ENCODE measurements at places on chromosomes 4 and X.

GRCh38 chrX:69216911-69217310 lies 51.7 kb upstream of the PJA1 start:
- no peak for DNase-seq

DNA sequence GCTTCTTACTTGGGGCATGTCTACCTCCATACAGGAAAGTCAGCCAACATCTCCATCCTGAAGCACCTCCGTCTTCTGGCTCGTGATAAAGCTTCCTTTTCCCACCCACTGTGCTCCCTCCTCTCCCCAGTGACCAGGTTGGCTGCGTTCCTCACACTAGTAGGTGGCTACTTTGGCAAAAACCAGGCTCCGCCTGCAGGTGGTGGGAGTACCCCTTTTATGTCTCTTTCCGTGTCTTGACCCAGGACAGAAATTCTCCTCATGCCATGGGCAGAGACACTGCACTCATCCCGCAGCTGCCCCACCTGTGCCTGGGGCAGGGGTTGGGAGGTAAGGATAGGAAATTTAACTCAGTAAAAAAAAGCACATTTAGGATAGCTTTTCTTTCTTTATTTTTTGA lies 50.9 kb downstream of the ENPP6 start:
- DNase-seq = no peak

DNA sequence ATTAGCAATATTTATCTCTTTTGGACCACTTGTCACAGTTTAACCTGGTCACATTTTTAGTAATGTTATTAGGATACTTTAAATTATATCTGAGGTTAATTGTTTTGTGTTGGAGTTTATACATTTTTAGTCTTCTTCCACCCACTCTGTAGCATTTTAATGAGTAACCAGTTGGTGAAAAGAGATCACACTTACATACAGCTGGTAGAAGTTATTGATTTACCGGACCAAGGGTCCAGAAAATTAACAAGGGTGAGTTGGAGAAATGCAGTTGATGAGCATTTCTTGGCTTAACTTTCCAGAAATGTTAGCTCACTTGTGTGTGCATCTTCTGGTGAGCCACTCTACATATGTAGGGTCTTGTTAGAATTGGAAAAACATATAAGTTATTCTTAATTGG lies 219.6 kb downstream of the GRXCR1 start:
- no peak for DNase-seq

- DNase-seq = no peak
Observed at GRCh38 chrX:129945131-129945530, 37.3 kb upstream of the BCORL1 start.

DNA sequence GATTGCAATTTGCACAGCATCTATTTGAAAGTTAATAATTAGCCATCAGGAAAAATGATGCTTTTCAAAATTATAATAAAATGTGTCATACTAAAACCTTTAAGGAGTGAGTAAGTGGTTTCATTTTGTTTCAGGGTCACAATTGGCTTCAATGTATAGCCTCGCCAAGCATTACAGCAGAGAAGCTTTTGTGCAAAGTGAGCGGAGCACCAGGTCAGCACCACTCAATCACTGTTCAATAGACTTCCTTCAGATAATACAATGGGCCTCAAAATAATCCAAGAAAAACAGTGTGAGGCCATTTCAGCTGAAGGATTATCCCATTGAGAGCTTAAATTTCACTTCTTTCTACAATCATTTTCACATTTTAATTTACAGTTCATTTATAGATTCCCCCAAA lies 409.2 kb upstream of the SLIT2 start:
- DNase-seq = no peak

DNA sequence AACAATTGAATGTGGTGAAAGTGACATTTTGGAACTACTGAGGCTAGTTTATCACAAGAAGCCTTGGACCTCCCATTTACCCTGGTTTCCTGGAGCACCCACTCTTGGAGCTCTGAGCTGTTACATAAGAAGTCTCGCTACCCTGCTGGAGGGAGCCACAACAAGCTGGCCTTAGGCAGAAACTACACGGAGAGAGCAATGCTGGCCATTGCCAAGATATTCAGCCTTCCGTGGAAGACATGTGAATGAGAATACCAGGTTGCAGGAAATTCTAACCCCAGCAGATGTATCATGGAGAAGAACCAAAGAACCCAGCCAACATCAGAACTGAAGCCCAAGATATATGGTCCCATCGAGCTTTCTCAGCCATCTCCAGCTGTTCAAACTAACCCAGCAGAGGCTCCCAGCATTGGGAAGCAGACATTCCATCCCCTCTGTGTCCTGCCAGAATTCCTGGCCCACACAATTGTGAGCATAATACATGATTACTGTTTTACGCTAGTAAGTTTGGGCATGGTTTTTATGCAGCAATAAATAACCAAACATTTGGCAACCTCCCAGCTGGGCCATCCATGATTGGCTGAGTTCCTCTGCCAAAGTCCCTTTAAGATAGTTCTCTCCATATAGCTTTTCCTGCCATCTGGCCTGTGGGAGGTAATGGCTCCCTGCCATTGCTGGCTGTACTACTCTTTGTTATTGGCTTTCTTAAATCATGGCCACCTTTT lies 17.9 kb upstream of the PDE5A start:
- DNase-seq = no peak

DNA sequence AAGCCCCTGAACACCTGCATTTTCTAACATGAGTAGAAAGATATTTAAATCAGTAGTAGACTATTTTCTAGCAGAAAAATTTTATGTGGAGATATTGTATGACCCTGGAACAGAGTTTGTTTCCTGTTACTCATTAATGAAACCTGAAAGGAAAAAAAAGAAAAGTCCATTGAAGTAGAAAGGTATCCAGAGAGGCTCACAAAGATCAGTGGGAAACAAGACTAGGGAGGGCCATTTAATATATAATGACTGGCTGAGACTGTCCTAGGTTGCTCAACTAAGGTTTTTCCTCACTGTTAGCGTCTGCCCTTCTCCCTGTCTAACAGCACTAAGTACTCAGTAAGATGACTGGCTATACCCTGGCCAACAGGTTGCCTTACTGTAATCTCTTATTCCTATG lies 788.6 kb downstream of the GLUD2 start:
- DNase-seq = no peak

DNA sequence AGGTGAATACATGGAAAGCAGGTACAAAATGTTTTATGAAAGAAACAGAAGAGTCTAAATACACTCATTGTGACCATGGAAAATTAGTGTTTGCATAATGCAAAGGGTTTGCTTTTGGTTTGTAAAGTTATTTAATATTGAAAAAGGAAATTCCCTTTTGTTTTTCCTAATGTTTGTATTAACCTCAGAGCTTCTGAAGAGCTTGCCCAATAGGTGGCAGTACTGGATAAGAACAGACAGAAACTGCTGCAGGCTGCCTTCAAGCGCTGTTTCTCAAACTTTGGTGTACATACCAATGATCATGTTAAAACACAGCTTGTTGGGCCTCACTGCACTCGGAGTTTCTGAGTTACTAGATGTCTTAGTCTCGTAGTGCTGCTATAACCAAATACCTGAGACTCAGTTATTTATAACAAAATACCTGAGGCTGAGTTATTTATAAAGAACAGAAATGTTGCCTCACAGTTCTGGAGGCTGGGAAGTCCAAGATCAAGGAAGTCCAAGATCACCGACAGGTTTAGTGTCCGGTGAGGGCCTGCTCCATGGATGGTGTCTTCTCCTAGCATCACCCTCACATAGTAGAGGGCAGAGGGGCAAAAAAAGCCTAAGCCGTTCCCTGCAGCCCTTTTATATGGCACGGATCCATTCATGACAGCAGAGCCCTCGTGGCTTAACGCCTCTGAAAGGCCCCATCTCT lies 54.2 kb downstream of the SUPT20HL2 start:
- DNase-seq = peak; percentile 39

DNA sequence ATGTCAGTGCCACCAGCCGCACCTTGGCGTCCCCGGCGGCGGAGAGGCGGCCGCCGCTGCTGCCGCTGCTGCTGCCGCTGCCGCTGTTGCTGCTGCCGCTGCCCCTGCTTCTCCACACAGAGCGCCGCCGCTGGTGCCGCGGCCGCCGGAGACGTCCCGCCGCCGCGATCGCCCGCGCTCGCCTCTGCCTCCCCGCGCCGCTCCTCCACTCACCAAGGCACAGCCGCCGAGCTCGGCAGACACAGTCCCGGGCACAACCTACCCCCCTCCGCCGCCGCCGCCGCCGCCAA lies at the start of gene PPP3CA:
TSS of gene PPP3CA (minus strand) at position 260 of the 290 bp plus-strand sequence.
- DNase-seq = no peak

GRCh38 chrX:37753384-37753783 lies 26.5 kb upstream of the CYBB start:
- DNase-seq = peak; percentile 83

- DNase-seq = no peak
Observed at GRCh38 chr4:124151031-124151430, 561.5 kb downstream of the ANKRD50 start.

- no peak for DNase-seq
Observed at GRCh38 chr4:17780501-17781299, 721 bp downstream of the FAM184B start.

GRCh38 chr4:36385951-36386571 lies 104.6 kb downstream of the DTHD1 start:
- peak; percentile 83 for DNase-seq

DNA sequence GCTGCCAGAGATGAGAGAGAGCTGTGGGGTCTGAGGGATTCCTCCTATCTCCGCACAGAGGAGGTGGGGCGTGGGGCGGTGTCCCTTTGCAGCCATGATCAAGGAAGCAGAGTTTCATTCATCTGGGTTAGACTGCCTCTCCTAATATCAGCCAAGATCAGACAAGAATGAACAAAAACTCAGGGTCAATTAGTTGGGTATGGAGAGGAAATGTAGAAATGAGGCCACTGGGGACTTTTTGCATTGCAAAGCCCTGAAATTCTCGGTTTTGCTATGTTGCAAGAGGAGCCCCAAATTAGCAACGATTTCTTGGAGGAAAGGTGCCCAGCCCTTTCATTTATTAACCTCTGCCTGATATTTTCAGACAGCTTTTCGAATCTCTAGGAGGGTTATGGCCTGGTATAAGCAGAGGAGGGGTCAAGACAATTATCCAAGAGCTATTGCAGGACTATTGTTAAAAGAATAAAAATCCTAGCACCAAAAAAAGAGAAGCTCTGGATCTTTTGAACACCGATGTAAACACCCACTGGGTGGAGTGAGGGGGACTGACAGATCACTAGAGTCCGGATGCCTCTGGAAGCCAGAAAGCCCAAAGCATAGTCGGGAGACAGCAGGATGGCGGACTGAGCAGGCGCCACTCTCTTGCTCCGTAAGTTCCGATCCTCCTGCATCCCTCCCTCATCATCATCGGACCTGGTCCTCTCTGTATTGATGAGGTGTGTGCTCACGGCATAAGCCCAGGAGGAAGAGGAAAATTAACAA lies 34.4 kb upstream of the ACSL1 start:
- DNase-seq = peak; percentile 66

DNA sequence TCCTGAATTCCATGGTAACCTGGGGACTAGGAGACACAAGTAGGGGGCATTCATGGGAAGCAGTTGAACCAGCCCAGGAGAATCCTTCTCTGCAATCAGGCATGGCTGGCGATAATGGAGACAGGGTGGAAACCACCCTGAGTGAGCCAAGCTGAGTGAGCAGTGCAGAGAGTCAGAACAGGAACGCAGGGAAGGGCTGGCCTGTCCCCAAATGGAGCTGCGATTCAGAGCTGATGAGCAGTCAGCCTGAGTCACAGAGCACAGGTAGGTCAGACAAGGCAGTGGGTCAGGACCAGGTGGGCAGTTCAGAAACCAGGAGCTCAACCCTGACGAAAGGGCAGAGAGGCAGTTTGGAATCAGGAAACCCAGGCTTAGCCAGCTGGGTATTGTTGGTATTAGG lies 129.0 kb downstream of the BTC start:
- no peak for DNase-seq

DNA sequence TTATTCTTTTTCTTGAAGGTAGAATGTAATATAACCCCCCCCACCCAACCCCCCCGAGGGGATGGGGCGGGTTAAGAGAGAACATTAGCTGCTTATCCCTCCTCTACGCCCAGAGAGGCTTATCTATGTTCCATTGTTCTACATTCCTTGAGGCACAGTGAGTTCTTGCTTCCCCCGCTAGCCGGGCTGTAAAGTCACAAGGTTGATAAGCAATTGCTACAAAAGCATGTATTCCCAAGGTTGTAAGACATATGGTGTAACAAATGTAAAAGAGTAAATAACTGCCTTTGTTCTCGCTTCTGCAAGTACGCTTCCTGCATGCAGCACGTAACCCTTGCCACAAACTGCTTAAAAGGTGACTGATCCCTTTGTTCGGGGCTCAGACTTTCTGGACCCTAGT lies 8.2 kb downstream of the DCAF8L2 start:
- DNase-seq = no peak

DNA sequence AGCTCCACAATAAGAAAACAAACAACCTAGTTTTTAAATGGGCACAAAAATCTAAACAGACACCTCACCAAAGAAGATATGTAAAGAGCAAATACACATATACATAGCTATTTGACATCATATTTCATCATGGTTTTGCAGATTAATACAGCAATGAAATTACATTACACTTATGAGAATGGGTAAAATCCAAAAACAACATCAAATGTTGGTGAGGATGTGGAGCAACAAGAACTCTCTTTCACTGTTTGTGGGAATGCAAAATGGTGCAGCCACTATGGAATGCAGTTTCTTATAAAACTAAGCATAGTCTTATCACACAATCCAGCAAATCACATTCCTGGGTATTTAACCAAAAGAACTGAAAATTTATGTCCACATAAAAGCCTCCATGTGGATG lies 25.0 kb downstream of the TLR6 start:
- no peak for DNase-seq

DNA sequence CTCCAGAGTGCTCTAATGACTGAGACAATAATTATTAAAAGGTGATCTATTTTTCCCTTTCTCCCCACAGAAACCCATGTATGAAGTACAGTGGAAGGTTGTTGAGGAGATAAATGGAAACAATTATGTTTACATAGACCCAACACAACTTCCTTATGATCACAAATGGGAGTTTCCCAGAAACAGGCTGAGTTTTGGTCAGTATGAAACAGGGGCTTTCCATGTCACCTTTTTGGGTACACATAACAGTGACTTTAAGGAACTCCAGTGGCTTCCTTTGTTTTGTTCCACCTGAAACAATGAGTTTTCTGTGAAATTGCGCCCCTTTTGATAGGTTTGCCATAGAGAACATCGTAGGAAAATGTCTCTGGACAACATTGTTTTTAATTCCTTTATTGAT lies 69.6 kb downstream of the KIT start:
- no peak for DNase-seq

DNA sequence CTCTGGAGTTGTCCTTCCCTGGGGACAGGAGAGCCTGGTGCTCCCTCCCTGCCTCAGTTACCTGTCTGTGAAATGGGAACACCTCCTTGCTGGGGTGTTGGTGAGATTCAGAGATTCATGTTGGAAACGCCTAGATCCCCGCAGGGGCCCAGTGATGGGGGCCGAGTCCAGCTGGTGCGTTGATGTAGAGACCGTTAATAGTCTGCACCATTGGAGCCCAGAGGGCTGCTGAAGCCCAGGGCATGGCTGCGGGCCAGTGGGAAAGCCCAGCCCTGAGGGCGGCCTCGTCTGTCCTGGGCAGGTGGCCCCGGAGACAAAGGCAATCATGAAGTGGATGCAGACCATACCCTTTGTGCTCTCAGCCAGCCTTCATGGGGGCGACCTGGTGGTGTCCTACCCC lies 14.4 kb downstream of the CPZ start:
- DNase-seq = no peak

- DNase-seq = no peak
Observed at GRCh38 chr4:7333024-7333780, 101.5 kb downstream of the PSAPL1 start.

- no peak for DNase-seq
Observed at GRCh38 chr4:88866862-88867550, 169.4 kb upstream of the NAP1L5 start.

- no peak for DNase-seq
Observed at GRCh38 chrX:103012945-103013344, 51.0 kb downstream of the BEX1 start.

Measured in AML-193 (cell line).